NCI-H2081 (cell line): ENCODE measurements at places on chromosomes 5 and 9.

DNA sequence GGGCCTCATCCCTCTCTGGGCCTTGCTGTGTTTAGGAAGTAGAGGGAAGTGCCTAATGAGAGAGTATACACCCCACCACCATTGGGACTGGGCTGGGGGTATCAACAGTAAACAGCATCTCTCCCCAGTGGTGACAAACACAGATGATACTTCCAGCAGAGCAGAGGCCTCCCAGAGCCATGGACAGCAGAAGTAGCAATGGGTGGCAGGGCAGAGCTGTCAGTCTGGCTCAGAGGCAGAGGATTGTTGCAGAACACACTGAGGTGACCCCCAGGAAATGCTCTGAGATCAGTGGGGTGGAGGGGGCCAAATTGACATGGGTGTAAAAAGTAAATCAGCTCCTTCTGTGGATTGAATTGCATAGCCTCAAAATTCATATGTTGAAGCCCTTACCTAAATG lies 12.1 kb upstream of the P4HA2 start:
- no peak for DNase-seq

DNA sequence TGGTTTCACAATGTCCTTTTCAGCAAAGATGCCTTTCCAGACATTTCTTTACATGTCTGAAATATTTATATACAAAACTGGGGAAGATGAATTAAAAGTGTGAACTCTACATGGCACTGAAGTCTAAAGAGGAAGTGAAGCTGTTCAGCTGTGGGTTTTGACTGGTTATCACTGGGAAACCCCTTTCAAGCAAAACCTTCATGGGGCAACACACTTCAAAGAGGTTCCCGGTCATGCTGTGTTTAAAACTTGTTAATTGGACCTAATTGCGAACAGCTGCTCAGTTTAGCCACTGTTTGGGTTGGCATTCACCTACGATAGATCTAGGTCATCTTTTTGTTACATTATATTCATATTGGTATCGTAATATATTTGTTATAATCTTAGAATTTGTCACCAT lies 20.0 kb upstream of the GDNF start:
- no peak for DNase-seq

DNA sequence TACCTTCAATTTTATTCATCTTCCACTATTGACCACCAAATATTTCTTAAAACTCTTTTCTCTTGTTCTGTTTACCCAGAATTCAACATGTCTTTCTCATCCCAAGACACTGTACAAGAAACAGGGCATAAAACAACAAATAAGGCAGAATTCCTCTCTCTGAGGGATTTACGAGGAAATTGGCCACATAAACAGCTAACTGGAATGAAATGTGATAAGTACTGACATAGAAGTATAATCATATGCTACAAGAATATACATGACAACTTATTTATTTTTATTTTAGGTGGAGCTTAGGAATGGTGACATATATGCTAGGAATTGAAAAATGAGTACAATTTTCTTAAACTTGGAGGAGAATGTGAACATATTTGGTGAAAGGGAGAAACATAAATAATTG lies 48.8 kb upstream of the FBN2 start:
- no peak for DNase-seq

- DNase-seq: no peak
Measured at GRCh38 chr9:108519437-108519836, 336.3 kb downstream of the ACTL7B start.

DNA sequence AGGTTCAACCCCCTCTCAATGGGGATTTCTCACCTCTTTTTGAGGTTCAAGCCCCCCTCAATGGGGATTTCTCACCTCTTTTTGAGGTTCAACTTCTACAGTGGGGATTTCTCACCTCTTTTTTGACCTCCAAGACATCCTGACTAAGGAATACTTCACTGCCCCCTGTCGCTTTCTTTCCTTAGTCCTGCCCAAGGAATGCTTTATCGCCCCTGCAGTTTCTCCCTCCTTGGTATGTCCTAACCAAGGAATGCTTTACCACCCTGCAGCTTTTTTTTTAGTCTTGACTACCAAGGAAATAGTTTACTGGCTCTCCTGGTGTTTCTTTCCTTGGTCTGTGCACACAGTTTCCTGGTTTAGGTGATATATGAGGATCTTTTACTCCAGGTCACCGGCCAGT lies 9.6 kb upstream of the IRGM start:
- DNase-seq: no peak

GRCh38 chr9:128635266-128636023 lies 21.2 kb downstream of the DYNC2I2 start:
- peak; percentile 54 for DNase-seq

- no peak for DNase-seq
Measured at GRCh38 chr5:2105141-2105540, 222.4 kb upstream of the IRX4 start.

DNA sequence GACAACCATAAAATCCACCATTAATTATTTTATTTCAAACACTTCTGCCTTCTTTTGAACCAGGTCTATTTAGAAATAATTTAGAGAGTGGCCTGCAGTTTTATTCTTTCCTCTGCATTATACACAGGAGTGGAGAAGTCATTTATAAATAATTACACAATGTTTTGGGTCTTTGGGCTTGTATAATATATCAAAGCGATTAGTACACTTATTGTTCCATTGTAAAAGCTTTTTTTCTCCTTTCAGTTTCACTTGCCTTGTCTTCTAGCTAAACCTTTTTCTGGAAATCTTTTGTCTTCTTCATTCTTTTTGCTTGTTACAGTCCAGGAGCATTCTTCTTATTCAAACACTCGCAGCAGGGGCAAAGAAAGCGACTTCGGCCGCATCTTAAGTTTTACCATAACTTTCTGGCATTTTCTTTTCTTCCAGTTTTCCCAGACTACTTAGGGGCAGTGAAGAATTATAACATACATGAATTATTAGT lies 7.3 kb upstream of the NEUROG1 start:
- DNase-seq: no peak

DNA sequence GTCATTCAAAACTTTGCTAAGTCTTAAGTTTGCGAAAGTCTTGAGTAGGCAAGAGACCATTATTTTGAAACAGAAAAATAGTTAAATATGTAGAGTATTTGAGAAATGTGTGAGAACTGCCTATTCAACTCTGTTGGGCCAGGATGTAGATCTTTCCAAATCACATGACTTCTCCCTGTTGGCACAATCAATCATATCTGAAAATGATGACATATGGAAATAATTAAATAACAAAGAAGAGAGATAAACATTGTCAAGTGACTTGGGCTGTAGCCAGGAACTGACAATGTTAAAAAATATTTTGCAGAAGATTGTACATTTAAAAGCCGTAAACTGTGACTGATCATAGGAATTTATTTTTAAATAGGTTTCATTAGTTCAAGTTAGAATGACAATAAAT lies 104.6 kb upstream of the IL6ST start:
- DNase-seq: no peak

DNA sequence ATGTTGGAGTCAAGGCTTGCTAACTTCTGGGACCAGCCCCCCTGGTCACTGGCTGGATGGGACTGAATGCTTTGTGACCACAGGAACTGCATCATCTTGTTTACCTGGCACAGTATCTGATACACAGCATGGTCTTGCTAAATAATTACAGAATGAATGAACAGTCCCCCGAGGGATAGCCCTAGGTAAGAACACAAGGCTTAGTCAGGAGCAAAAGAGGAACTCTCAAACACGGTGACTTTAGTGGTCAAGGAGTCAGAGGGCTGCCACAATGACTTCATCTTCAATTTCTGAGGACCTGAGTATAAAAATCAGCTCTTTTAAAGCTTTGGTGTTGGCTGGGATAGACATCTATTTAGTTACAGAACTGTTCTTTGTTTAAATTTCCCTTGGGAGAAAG lies 15.1 kb upstream of the CXCL14 start:
- DNase-seq: no peak

- DNase-seq: peak; percentile 49
Measured at GRCh38 chr9:137763271-137763955, 114.2 kb upstream of the CACNA1B start.

GRCh38 chr5:76365561-76365960 lies 37.5 kb upstream of the IQGAP2 start:
- no peak for DNase-seq

DNA sequence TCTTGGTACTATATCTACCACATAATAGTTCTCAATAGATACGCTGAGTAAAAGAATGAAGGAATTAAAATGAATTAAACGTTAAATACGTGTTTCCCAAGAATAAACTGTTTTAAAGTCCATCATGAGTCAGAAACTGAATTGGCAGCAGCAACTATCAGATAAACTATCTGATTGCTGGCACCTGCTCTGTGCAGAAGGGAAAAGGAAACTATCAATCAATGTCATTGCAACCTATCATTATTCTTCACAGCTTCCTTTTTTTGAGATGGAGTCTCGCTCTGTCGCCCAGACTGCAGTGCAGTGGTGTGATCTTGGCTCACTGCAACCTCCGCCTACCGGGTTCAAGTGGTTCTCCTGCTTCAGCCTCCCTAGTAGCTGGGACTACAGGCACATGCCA lies 8.8 kb upstream of the WDR36 start:
- DNase-seq: peak; percentile 14

DNA sequence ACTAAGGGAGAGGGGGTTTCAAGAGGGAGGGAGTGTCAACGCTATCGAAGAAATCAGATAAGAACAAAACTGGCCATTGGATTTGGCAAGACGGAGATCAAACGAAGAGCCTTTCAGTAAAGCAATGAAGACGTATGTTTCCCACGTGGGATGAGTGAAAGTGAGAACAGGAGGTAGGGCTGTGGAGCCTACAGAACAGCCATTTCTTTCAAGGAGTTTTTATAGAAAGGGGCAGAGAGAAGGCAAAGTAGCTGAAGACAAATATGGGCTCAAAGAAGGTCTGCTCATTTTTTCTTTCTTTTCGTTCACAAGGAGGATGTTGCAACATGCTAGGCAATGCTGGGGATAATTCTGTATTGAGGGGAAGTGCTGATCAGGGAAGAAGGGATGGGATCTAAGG lies 98.3 kb downstream of the SUSD1 start:
- no peak for DNase-seq

- no peak for DNase-seq
Measured at GRCh38 chr5:144941004-144941403, 770.3 kb downstream of the KCTD16 start.

DNA sequence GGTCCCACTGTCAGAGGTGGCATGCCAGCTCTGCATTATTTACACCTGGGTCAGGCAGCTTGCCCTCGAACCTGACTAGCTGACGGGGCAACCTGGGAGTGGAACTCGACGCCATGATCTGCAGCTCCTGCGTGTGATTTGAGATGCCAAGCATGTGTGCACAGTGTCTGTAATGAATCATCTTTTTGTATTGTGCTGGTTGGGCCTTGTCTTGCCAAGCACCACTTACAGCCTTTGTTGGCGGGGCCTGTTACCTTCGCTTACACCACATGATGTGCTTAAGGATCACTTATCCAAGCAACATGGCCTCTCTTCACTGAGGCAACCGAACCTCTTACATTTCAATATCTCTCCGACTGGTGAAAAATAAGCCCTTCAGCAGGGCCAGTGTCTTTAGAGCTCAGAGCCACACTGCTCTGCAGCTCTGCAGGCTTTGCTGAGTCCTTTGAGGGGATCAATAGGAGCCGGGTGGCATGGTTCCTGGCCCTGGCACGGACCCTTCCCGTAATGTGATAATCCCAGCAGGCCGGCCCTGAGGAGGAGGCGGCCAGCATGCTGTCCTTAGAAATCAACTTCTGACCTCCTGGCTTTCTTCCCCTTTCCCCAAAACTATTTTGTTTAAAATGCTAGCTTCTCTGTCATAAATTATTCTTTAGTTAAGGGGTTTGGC lies 297.7 kb upstream of the CD180 start:
- no peak for DNase-seq

- DNase-seq: no peak
Measured at GRCh38 chr9:100394816-100395215, 32.1 kb upstream of the MSANTD3 start.

- no peak for DNase-seq
Measured at GRCh38 chr9:94951324-94952135, 225.0 kb downstream of the AOPEP start.

DNA sequence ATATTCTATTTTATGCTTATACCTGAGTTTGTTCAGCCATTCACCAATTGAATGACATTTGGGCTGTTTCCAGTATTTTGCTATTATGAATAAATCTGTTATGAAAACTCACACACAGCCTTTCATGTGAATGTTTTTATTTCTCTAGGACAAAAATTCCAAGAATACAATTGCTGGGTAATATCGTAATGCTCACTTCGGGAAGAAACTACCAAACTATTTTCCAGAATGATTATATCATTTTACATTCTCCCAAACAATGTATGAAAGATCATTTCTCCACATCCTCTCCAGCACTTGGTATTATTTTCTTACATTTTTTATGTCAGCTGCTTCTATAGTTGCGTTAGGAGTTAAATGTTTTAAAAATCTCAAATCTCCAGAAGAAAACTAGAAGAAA lies 58.3 kb upstream of the LHFPL2 start:
- DNase-seq: no peak

GRCh38 chr9:10230512-10230911 lies 382.3 kb downstream of the PTPRD start:
- DNase-seq: no peak

GRCh38 chr5:89994266-89994665 lies 415.3 kb downstream of the CETN3 start:
- no peak for DNase-seq

DNA sequence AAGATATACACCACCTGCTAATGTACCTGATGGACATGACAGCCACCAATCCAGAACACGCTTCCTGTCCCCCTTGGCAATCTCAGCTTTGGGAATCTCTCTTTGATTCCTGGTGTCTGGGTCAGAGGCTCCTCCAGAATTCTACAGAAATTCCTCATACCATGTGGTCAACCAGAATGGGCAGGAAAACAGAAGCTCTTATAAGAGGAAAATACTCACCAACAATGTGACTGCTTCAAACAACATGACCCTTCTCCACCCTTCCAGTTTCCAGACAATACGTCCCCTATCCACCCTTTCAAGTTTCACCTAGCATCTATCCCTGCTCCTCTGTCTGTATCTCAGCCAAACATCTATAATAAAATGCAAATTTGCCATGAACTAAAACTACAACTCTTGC lies 247.2 kb downstream of the DENND1A start:
- DNase-seq: no peak

GRCh38 chr5:83107692-83108420 lies 30.5 kb downstream of the XRCC4 start:
- no peak for DNase-seq

DNA sequence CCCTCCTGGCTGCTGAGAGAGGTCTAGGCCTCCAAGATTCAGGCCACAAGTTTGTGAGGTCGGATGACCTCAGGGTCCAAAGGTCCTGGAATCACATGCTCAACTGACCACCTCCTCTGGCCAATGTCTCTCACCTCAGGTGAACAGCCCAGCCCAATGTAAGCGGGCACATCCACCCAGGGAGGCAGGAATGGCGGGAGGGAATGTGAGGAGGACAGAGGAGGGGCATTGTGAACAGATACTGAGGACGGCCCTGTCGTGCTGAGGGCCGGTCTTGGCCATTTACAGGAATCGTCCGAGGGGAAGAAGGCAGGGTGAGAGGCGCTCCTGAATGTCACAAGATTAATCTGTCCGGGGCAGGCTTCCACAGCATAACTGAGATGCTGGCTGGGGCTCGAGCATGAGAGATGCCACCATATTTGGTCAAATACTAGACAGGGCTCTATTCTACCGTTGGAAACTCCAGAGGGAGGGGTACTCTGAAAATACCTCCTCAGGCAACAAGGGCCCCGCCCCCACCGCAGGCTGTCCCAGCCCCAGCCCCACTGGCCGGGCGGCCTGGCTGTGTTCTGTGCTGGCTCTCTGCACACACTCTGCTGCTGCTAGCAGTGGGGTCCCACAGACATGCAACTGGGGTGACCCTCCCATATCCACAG lies 1.5 kb upstream of the IL17B start:
- no peak for DNase-seq
